Foreskin keratinocyte (primary cell): ENCODE measurements at places on chromosomes 2 and 18.

- no peak for DNase-seq
Observed at GRCh38 chr2:8481463-8482009, 200.3 kb upstream of the ID2 start.

GRCh38 chr2:58762176-58762781 lies 521.2 kb upstream of the FANCL start:
- peak; percentile 46 for DNase-seq

DNA sequence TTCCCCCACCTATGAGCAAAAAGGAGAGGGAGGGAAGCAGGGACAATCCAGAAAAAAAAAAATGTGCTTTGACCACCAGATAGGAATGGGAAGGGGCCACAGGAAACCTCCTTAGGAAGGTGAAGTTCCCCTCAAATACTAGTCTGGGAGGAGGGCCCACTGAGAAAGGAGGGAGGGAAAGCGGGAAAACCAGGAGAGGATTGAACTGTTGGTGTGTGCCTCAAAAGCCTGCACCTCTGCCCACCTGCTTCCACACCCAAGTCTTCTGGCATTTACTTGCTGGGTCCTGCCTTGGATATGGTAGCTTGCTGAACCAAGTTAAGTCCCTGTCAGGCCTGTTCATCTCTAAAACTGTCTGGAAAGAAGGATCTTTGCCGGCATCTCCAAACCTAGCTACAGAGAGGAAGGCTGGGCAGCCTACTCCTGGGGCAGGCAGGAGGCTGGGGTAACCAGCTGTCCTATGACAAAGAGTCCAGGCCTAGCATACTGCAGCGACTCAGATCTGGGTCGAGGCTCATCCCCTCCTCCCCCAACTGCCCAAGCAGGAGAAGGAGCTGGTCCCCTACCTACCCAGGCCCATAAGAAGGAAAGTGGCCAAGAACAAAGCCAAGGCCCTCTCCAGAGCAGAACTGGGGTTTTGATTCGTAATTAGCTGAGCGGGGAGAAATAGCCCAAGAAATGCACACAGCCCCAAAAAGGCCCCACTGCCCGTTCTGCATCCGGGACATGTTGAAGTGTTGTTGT lies 3.0 kb downstream of the EN1 start:
- no peak for DNase-seq

DNA sequence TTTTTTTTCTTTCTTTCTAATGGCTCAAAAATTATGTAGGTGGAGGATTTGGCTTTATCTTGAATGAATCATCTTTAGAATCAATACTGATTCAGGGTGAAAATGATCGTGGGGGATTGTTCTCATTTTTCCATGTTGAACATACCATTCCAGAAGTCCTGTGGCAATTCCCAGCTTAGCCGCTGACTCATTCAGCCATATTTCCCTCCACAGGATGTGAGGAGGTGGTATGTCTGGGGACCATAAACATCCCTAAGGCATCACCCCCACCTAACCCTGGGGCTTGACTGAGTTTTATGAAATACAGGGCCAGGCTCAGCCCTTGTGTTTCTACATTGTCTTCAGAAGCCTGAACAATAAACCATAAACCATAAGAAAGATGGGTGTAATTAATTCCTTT lies 92.7 kb upstream of the FN1 start:
- DNase-seq, result peak; percentile 91

- peak; percentile 24 for DNase-seq
Observed at GRCh38 chr18:47050468-47050867, 15.0 kb upstream of the ELOA2 start.

DNA sequence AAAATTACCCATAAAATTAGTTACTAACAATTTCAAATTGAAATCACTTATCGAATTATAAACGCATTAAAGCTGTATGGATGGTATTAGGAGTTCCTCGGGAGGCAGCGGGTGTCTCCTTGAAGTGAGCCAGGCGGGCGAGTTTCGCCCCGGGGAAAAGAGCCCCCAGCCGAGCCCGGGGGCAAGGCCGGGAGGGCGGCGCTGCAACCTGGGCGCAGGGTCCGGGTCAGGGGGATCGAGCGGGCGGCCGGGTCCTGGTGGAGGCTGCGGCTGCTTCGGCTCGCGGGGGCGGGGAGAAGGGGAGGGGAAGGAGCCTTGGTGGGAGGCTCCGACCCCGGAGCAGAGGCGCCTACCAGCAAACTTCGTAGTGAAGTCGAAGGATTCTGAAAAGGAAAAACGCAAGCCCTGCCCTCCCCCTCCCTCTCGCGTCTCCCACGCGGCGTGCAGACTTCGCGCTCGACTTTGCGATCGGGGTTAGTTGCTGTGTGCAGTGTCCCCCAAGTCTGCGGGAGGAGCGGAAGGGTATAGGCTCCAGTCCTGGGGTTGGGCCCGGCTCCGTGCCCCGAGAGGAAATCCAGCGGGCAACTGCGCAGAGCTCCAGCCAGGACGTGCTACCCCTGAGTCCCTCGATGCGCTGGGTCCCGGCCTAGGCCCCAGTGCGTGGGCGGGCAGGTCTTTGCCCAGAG lies 140.8 kb downstream of the MEIS1 start:
- no peak for DNase-seq

DNA sequence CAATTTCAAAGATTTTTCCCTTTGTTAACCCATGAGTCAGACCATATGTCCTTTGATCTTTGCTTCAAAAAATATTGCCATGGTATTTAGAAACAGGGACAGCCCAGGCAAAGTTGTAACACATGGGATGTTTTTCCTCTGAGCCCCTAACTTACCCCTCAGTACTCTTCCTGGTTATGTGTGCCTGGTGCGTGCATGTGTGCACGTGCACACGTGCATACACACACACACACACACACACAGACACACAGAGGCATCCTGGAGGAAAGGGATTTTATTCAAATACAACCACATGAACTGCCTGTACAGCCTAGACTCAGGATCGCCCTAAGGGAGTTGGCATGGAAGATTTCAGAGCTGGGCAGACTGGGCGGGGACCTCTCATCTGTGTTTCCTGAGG lies 5.1 kb downstream of the AFF3 start:
- DNase-seq, result no peak

- peak; percentile 23 for DNase-seq
Observed at GRCh38 chr2:177604271-177605065, 211.9 kb downstream of the AGPS start.

GRCh38 chr2:190482451-190482850 lies 52.1 kb downstream of the NEMP2 start:
- peak; percentile 69 for DNase-seq

DNA sequence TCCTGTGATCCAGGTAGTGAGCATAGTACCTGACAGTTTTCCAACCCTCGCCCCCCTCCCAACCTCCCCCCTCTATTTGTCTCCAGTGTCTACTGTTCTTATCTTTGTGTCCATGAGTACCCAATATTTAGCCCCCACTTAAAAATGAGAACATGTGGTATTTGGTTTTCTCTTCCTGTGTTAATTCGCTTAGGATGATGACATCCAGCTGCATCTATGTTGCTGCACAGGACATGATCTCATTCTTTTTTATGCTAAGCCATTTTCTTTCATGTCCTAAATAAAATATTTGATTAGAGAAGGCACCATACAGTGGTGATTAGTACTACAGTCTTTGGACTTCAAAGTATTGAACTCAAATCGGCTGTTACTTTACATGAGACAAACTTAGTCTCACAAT lies 1087.9 kb downstream of the CBLN2 start:
- DNase-seq, result no peak

DNA sequence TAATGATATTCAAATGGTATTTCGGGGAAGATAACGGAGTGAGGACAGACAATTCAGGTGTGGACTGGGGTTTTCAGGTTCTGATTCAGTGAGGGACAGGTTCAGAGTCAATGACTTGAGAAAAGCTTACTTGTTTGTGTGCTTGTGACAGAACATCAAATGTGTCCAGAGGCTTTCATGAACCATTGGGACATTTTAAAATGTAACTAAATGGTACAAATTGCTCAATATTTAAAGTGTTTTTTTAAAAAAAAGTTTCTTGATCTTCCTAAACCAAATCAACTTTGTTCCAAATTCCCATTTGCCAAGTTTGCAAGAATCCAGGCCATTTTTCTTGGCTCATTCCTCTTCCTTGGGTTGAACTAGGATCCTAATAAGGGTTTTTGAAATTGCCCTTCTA lies 59.4 kb upstream of the BZW1 start:
- DNase-seq, result no peak
